ENCODE measurements at places on chromosomes 7 and 10. TPM values are rescaled to one million over a fixed set of nuclear protein-coding genes. Genes with fewer than 3 reads are reported as not detected.

The IKZF1 gene
- 0.24 TPM for polyA plus RNA-seq

The COL17A1 gene
- polyA plus RNA-seq: not detected

The CAV1 gene
- polyA plus RNA-seq: not detected

The IDI2 gene
- 0.24 TPM for polyA plus RNA-seq

The SFXN4 gene
- polyA plus RNA-seq: 23.7 TPM

The MET gene
- not detected for polyA plus RNA-seq

The OR2F2 gene
- polyA plus RNA-seq: not detected

The ALKBH4 gene
- 27.2 TPM for polyA plus RNA-seq

The CYP3A4 gene
- not detected for polyA plus RNA-seq

The OR6V1 gene
- polyA plus RNA-seq: not detected

The ZEB1 gene
- polyA plus RNA-seq: 15.6 TPM

The RBM17 gene
- 114 TPM for polyA plus RNA-seq

Measured in neural cell (in vitro differentiated cells).